ENCODE measurements at places on chromosomes 12 and 14.
A peak's percentile ranks its signal among the peaks of the same experiment; 100 is the strongest.

GRCh38 chr12:34406996-34407300, 384.7 kb downstream of the ALG10 start:
- no peak for DNase-seq

DNA sequence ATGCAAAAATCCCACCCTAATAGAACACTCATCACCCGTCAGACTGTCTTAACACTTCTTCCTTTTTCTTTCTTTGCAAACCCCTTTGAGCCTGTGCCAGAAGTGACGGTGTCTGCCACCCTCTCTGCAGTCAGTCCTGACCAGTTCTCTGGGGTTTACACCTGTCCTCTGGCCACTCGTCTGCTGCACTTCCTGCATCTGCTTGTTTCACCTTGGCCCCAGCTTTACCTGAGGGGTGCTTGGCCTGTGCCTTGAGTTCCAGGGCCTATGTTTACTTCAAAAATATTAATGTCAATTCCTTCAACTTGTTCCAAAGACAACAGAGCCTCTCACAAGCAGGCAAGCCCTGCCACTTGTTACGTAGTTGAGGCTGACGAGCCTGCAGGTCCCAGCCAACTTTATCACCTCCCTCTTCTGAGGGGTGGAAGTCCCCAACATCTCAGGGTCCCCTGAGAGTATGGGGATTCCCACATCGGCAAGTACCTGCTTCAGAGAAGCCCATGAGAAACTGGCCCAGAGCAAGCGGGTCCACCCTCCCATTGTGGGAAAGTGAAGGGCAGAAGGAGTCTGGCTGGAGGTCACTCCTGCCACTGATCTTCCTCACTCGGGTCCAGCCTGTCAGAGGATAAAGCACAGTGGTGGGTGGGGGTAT, 205.4 kb downstream of the DAD1 start:
- no peak for DNase-seq

DNA sequence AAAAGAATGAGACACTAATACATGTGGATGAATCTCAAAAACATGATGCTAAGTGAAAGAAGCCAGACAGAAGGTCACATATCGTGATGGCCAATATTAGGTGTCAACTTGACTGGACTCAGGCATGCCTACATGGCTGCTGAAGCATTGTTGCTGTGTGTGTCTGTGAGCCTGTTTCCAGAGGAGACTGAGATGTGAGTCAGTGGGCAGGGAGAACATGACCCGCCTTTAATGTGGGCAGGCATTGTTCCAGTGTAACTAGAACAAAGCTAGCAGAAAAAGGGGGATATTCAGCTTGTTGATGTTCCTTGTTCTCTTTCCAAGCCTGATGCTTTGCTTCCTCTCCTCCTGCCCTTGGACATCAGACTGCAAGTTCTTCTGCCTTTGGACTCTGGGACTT, 47.6 kb downstream of the DCAF5 start:
- no peak for DNase-seq

DNA sequence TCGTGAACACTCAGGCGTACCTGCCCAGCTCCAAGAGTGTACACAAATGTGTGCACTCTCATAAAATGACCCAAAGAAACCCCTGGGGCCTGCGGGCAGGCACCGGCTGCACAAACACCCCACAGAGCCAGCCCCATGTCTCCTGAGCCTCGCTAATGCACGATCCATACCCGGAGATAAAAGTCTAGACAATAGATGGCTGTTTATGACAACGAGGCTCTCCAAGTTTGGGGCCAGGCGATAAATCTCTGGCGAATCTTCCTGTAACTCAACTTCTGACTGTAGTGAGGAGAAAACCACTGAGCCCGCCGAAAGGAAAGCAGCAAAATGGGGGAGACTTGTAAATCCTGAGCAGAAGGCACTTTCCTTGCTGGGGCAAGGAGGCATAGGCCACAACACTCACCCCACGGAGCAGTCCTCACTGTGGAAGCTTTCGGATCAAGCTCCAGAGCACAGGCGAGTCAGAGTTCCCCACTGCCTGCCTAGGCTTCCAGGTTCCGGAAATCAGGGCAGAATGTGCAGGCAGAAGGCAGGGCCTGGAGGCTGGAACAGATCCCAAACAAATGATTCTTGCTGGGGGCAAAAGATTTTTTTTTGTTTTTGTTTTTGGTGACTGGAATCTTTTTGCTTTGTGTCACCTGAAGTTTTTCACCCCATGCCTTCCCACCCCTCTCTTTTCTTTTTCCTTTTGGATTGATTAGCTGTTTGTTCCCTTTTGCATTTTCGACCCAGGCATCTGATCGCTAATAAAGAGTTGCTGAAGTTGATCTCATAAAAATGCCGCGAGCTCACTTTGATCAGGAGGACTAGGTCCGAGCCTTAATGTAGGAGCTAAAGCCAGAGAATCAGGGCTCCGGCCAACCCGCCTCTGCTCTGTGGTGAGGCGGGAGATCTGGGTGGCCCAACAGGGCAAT, 4.5 kb upstream of the HOXC11 start:
- no peak for DNase-seq

GRCh38 chr12:64385468-64385867, 5.1 kb downstream of the C12orf56 start:
- no peak for DNase-seq

DNA sequence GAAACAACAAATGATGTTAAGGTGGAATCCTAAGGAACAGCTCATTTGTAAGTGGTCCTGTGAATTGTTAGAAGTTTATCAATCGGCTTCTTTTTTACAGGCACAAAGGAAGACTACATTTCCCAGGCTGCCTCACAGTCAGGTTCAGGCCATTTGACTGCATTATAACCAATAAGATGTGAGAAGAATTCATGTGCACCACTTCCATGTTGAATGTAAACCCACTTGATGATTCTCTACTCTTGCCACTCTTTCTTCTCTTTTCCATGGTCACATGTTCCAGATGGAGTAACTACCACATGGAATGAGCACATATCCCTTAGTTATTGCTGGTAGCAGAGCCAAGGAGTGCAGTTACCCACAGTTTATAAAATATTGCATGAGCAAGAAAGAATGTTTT, 67.1 kb upstream of the GZMB start:
- DNase-seq, result no peak

DNA sequence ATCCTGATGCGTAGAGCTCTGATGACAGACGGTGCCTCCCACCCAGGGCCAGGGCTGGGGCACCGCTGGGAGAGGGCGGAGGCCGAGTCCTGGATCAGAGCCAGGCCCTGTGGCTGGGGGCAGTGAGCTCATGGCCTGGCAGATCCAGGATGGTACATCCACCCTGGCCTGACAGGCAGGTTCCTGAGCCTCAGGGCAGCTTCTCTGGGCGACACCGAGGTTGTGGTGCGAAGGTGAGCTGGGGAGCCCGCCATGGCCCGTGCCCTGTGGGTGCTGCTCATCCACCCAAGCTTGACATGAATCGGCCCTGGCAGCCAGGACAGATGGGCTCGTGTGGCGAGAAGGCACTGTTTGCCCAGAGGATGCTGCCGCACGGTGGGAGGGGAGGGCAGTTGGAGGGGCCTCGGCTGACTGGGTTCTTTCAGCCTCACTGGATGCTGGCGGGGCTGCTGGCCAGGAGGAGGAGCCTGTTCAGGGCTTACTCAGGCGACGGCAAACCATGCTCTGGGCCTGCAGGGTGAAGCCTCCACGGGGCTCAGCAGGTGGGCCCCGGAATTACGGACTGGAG, 16.6 kb downstream of the LRTM2 start:
- no peak for DNase-seq

GRCh38 chr14:32345311-32345791, 16.3 kb downstream of the AKAP6 start:
- DNase-seq, result no peak

- DNase-seq, result no peak
Observed at GRCh38 chr14:35215110-35215813, 76.9 kb upstream of the PSMA6 start.

DNA sequence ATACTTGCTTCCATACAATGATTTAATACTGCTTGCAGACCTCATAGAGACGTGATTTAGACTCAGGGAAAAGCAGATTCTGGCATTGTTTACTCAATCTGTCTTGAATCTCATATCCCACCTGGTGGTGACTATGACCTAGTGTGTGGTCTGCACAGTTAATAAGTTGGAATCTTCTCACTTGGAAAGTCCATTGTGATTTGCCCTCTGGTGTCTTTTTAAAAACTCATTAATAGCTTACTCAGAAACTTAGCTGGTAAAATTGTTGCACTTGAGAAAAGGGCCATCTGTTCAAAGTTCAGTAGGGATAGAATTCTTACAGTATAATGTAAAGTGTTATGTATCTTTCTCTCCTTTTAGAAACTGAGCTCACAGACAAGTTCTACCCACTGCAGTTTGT, 106.0 kb downstream of the PELI2 start:
- no peak for DNase-seq

DNA sequence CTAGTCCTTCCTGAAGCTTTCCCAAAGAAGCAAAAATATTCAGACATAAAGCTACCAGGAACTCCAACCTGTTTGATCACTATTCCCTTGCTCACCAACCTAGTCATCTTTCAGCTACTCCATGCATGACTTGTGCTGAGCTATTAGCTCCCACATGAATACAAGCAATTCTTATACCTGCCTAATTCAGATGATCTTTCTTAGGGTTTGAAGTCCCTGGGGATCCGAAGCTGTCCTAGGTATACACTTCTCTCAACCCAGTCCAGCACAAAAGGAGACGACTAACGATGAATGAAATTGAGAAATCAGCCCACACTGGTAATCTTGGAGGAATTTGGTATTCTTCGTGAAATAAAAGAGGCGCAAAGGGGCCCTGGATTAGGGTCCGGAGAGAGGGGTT, 631 bp upstream of the PTGR2 start:
- no peak for DNase-seq

GRCh38 chr14:86331341-86331740, 801.4 kb downstream of the FLRT2 start:
- DNase-seq, result no peak

- no peak for DNase-seq
Observed at GRCh38 chr12:124682425-124683151, 115.2 kb upstream of the NCOR2 start.

- DNase-seq, result peak; percentile 56
Observed at GRCh38 chr12:122079033-122079531, 526 bp downstream of the MLXIP start.

DNA sequence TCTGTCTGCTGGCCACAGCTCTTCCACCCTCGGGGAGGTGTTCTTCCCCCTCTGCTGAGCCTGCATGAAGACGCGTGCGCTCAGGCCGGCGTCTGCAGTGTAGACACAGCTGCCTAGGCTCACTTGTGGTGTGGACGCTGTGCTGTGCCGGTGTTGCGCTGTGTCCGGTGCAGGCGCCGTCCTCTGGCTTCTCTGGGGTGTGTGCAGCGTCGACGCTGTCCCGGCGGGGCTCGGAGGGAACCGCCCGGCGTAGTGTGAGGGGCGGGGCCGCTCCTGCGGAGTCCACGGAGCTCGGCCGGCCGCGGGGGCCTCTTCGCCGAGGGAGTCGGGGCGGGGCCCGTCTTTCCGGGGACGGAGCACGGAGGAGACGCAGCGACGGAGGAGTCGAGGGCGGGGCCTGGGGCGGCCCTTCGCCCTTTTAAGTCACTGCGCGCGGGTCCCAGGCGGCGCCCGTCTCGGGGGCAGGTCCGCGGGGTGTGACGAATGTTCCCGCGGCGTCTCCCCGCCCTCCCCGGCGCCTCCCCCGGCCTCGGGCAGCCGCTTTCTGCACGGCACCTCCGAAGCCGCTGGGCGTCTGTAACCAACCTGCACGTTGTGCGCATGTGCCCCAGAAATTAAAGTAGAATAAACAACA, 45.2 kb downstream of the NOC4L start:
- peak; percentile 69 for DNase-seq

GRCh38 chr14:40139657-40140056, 707.4 kb upstream of the FBXO33 start:
- DNase-seq, result no peak
